Activated T-helper 9 cell treated with anti-CD3 and anti-CD28 coated beads, Interleukin-2, amount 50 U/mL, for 16 hours (primary cell): ENCODE measurements at places on chromosomes 7 and 10.

- DNase-seq, result no peak
Measured at GRCh38 chr10:1712314-1712713, 25.0 kb downstream of the ADARB2 start.

- no peak for DNase-seq
Measured at GRCh38 chr10:24378126-24378920, 169.4 kb downstream of the KIAA1217 start.

- no peak for DNase-seq
Measured at GRCh38 chr10:116437076-116437692, 9.5 kb downstream of the PNLIPRP3 start.

- DNase-seq, result no peak
Measured at GRCh38 chr10:3691482-3691881, 93.5 kb downstream of the KLF6 start.
